ENCODE measurements at places on chromosomes 13 and 19.

DNA sequence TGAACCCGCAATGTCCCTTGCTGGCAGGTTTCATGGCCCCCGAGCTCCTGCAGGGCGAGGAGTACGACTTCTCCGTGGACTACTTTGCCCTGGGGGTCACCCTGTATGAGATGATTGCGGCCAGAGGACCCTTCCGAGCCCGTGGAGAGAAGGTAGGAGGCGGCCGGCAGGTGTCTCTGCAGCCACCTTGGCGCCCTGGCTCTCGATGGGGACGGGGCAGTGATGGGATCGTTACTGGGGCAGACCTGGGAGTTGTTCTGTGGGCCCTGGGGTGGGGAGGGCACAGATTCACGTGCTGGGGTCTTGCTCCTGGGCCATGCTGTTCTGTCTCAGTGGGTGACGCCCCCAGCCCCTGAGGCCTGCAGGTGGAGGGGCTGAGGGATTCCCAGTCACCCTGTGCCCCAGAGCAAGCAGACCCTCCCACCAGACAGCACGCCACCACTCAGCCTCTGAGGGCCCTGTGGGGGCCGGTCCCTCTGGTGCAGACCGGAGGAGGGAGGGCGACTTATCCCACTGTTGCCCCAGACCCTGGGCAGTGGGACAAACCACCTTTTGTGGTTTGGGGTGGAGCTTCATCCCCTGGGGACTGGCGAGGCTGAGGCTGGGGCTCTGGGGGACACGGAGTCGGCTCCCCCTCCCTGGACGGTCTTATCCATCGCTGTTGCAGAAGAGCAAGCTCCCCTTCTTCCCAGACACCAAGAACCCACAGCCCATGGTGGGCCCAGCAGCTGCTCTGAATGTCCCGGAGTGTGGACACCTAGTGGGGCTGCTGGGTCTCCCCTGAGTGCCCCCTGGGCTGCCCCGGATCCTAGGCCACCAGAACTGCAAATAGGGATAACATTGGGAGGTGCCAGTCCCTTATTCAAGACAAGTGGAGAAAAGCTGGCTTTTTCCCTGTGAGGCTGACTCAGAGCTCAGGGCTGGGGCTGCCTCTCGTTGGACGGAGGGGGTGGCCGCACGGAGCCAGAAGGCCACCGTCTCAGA is 27.5 kb upstream of the TMEM255B start:
- no peak for DNase-seq

GRCh38 chr13:20870829-20871228 is 31.7 kb downstream of the XPO4 start:
- no peak for DNase-seq

- no peak for DNase-seq
These were observed 6.2 kb upstream of the WBP4 start for GRCh38 chr13:41054919-41055619.

DNA sequence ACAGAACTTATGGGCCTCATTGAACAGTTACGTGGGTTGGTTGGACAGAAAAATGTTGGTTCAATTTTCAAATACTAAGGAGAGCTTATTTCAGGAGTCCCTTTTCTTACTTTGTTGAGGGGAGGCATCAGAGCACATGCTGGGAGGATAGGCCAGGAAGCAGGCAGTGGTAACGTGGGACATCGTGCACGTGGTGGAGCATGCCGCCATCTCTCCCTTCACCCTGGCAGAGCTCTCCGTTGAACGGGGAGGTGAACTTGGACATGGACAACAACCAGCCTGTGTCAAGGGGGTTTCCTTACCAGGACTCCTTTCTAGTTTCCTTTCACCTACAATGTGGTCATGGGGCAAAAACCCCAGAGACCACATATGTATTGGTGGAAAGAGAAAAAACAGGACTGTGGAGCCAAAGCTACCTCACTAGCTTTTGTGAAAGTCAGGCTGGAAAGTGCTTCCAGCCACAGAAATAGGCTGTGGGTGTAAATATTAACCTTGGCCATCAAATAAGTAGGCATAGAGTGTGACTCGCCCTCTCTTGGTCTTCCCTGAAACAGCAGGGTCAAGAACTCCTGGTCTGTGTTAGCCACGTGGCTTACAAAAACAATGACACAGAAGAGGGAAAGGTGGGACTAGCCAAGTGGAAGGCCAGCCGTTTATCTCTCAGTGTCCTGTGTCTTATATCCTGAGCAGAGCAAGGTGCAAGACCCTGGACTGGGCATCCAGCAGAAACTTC is 14.4 kb downstream of the MICOS13 start:
- DNase-seq = no peak

DNA sequence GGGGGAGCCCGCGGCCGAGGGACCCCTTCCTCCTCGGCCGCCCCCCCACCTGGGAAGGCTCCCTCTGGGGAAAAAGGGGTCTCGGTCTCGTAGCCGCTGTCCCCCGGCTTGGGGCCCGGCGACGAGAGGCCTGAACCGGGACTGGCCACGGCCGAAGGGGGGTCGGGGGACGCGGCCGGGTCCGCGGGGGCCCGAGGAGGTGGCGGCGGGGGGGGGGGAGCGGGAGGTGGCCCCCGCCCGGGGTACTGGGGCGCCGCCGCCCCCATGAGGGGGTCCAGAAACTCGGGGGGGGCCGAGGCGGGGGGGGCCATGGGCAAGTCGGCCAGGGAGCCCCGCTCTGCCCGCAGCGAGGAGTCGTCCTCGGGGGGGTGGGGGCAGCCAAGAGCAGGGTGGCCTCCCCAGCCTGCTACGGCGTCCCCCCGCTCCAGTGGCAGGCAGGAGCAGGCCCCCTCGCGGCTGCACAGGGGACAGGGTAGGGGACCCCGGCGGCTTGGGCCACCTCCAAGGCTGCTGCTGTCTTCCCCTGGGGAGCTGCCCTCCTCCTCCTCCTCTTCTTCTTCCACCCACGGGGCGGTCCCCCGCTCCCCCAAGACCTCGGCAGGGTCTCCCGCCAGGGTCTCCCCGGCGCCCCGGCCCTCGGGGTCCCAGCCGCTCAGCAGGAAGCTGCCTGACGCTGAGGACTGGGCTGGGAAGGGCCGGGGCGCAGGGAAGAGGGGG is 12.9 kb downstream of the LMTK3 start:
- DNase-seq = no peak

DNA sequence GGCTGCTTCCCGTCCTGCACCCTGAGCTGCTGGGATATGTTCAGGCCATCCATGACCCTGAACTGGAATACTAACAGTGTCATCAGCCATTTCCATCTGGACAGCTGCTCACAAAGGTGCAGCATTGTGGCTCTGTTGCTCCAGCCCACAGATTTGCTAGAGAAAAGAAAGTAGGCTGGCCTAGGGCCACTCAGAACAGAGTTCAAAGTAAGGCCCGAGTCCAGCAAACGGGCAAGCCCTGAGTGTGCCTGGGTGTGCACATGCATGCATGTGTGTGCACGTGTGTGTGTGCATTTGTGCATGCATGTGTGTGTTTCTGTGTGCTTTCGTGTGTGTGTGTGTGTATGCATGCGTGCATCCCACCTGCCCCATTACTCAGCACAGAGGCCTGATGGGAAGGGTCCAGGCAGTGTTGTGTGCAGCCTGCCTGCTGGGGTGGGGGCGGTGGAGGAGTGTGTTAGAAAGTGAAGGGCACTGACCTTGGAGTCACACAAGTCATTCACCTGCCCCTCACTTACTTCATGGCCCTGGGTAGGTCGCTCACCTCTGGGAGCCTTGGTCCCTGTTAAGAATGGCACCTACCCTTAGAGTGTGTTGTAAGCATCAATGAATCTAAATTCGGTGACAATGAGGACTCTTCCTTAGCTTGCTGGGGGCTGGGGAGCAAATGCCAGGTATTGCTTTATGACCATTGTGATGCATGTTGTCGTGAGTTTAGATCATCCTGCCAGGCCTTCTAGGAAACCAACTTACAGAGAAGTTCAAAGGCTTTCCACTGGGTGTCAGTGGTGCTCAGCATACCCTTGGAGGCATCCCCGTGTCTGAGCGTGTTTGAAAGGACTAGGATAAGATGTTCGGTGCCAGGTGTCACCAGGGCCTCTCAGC is 53.2 kb downstream of the GPR12 start:
- peak; percentile 30 for DNase-seq

DNA sequence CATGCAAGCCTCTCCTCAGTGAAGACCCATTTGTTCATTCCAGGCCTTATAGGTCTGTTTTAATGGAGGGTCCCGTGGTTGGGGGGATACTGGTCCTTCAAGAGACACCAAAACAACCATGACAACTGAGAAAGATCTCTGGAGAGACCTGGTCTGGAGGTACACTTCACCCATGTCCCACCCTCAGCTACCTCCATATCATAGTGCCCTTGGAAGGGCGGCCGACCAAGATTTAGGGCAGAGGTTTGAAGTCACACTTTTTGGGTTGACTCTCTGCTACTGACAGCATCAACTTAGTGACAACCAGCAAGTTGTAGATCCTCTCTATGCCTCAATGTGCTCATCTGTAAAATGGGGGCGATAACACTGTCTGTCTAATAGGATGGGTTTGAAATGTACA is 177.3 kb downstream of the TSHZ3 start:
- no peak for DNase-seq

DNA sequence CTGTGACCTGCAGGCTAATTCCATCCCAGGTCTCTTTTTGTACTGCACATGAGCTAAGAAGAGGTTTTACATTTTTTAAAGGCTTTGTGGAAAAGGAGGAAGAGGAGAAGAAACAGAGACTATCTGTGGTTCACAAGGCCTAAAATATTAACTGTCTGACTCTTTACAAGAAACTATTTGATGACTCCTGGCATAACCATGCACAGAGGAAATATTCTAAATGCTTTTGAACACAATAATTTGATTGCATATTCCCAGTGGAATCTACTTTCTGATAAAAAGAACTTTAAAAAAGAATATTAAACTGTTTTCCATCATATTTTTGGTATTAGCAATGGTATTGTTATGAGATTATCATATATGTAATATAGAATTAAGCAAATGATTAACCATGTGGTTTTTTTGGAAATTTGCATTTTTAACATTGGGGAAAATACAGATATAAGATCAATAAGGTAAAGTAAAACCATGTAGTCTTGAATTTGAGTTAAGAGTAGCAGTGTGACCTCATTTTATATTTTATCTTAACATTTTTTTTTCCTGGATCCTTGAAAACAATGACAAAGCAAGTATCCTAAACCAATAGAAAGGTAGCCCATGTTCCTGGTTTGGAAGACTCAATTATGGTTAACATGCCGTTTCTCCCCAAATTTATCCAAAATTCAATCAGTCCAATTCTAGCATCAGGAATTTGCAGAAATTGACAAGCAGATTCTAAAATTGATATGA is 251.0 kb downstream of the UQCRFS1 start:
- DNase-seq = no peak

DNA sequence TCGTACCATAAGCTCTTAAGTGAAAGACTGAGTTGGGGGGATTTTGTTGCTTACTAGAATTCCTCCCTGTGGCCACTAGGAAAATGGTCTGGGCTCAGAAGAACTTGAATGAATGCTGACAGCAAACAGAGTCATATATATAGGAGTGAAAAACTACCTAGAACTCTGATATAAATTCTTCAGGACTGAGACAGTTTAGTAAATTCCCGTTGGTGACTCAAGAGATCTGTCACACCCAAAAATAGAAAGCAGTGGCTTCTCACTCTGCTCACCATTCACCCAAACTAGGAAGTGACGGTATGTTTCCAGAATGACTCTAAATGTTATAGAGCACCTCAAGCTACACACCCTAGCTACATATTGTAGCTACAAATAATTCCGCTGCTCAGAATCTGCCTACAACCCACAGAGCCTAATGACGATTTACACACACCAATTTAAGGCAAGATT is 116.2 kb downstream of the TBC1D4 start:
- DNase-seq = no peak

DNA sequence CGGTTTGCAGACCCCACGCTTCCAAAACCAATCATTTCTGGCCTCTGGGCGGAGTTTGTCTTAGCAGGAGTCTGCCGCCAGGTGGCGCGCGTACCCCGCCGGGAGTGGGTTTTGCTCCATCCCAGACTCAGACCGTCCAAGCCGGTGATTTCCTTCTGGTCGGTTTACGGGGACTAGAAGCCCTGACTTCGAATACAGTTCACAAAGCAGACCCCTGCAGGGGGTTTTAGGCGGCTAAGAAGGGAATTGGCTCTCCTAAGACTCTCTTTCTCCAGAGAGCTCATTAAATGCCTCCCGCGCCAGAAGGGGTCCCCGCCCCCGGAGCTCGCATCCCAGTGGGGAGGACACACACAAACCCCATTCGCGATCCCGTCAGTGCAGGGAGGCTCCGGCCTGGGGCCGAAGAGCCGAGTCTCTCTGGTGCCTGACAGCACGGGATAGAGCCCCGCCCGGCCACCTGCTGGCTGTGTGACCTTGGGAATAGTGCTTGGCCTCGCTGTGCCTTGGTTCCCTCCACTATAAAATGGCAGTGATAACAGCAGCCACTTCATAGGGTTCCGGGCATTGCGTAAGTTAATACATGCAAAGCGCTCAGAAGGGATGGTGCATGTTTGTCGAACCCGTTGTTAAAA is 8.6 kb upstream of the NUP62 start:
- DNase-seq = peak; percentile 71

DNA sequence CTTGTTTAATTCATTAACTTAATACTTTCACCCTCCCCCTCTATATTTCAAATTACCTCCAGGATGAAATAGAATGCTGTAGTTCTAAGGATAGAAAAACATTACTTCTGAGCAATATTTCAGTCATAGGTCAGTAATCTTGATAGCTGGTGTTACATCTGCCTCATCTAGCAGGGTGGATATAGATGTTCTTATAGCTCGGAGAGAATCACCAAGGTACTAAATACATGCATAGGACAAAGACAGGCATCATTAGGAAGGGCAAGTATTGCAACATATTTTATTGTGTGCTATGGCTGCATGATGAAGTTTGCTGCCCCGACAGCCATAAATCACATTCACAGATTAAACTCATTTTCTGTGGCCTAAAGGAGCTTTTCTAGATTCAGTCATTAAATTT is 601.0 kb downstream of the FGF9 start:
- no peak for DNase-seq

DNA sequence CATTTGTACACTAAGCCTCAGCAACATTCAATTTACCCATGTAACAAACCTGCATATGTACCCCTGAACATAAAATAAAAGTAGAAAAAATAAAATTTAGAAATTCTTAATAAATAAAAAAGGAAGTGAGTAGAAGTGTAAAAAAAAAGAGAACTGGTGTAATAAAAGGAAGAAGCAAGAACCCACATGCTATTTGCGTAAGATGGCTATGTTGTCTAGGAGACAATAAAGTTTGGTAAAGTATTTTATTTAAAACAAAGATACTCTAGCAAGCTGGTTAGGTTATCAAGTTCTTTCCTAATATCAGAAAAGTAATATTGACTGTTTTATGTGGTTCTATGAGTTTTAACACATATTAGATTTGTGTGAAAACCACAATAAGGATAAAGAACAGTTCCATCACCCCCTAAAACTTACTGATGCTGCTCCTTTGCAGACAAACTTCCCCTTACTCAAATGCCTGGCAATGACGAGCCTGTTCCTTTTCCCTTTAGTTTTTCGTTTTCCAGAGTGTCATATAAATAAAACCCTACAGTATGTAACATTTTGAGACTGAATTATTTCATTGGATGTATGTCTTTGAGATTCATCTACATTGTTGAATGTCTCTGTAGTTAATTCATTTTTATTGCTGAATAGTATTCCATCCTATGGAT is 98.9 kb downstream of the TNFSF13B start:
- DNase-seq = no peak

DNA sequence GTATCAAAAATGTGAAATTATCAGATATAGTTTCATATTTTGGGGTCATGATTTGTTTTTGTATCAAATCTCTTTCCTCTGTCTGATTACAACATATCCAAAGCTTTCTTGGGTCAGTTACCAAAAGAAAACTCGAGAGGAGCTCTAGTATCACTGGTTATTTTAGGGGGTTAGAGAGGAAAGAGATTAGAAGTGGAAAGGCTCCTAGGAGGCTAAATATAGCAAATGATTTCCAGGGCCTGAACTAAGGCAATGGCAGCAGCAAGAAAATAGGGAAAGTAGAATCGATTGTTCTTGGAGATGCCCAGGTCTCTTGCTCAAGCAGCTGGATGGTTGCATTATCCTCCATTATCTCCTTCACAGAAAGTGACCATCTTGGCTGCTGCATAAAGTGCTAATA is 72.9 kb downstream of the NHLRC3 start:
- no peak for DNase-seq

All from GM12891 (cell line).